Posterior vena cava (tissue), 2 donors: ENCODE measurements at places on chromosomes 7 and 10. TPM values are rescaled to one million over a fixed set of nuclear protein-coding genes. Genes with fewer than 3 reads are reported as not detected.

DNA sequence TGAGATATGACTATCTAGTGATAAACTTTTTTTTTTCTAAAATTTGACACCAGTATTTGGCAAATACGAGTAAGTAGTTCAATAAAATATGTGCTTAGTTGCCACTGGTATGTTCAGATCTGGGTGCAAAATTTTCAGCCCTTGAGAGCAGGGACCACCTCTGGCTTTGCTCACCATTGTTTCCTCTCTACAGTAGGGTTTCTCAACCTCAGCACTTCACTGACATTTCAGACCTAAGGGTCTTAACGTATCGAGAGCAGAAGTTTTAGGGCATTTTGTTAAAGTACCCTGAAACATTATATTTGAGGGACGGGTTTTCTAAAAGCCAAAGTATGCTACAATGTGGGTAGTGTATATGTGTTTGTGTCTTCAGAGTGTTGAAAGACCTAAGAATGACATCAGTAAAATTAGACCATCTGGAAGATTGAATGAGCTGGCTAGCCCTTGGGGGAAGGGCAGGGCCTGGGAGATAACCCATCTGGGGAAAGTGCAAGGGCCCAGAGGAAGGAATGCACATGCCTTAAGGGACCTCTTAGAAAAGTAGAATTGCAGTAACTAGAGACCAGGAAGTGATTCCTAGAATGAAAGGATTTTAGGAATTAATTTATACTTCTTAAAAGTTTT is 11.8 kb downstream of the BZW2 start:
- DNase-seq, result no peak

DNA sequence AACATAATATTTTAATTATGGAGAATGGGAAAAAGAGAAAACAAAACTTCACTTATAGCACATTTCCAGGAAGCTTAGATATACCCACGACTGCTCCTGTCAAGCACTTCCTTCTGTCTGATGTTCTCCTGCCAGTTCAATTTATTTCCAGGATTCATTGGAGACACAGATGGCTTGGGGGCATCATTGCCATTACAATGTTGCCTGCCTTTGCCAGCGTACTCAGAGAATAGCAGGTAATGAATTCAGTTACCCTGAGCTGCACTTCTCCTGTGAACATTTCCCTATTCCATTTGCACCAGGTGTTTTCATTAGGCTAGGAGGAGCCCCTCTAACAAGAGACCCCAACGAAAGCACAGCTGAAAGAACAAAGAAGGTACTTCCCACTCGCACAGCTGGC is 33.7 kb downstream of the INSIG1 start:
- DNase-seq, result no peak

BET1 gene
- 19.2 TPM for total RNA-seq

DNA sequence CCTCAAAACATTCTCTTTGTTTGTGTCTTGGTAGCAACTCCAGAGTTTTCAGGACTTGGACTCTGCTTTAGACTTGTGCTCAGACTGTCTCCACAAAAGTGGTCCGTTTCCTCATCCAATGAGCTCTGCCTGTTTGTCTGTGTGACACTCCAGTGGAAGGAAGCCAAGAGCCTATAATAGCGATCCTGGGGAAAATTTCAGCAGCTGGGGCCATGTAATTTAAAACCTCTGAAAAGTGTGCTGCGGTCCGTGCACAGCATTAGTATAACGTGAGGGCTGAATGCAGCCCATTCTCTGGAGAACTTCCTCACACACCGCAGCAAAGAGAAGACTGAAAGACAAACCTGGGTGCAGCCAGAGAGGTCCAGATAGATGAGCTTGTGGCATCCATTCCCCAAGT is at the start of gene LRRC17:
Gene LRRC17 (plus strand): TSS at position 259 of the 400 bp plus-strand sequence. CDS start 20,914 bp downstream, outside the sequence.
- DNase-seq, result no peak

DNA sequence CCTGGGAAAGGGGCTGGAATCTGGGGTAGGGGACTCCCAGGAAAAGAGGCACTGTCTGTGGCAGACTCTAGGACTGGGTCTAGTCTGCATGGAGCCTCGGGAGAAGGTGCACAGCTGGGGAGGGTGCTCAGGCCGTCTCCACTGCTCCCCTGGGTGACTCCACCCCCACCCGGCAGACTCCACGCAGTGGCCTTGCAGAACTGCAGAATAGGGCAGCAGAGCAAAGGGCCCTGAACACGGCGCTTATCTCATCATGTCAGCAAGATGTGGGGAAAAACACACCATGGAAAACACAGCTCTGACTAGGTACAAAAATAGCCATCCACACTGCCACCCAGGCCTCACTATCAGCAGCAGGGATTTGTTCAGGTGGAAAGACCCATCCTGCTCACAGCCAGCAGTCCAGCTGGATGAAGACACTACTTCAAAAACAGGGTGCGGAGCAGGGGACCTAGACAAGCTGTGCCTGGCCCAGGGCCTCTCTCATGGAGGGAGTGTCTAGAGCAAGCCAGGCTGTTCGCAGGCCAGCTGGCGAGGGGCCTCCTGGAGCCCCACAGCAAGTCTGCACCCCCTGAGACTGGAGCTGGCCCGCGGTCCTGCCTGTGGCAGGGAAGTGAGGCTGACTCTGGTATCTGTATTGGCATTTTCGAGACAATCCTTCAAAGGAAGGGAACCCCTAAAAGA is 11.7 kb downstream of the MAT1A start:
- DNase-seq, result no peak

PLXDC2 gene
- total RNA-seq, result 101 TPM

- DNase-seq, result no peak
Measured at GRCh38 chr7:54811846-54812254, 52.8 kb upstream of the SEC61G start.

- DNase-seq, result peak; percentile 91
Measured at GRCh38 chr7:24741679-24742505, 15.4 kb downstream of the GSDME start.

KIF11 gene
- total RNA-seq, result 1.1 TPM

DNA sequence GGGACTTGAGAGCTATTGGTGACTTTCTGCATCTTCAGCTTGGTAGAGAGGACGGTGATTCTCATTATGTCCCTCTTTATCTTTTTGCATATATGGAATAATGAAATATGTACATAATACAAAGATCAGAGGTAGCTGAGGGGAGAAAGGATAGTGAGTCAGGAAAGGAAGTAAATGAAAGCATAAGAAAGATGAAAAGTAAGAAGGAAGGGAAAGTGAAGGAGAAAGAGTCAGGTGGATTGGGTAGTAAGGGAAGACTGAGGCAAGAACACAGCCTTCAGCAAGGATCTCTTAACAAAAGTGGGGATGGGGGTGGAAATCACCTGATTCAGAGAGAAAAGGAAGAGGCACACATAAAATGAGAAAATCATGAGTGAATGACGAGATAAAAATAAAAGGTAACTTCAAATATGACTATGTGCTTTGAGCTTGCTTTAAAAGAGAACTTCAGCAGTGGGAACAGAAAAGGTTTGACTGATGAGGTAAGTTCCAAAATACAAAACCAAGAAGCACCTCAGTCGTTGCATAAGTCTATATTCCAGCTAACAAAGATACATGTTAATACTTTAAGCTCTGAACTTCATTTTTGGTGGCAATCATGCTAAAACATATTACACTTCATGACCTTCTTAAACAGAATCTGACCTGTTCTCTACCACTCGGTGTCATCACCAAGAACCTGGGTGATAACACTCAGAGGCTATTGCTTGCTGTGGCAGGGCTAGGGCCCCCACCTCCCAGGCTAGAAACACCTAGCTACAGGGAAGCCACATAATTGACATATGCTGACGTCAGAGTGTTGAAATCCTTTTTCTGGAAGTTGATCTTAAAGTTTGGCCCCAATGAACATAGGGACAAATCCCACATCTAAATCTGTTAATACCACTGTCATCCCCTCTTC is 32.9 kb downstream of the NRCAM start:
- DNase-seq, result no peak

DNA sequence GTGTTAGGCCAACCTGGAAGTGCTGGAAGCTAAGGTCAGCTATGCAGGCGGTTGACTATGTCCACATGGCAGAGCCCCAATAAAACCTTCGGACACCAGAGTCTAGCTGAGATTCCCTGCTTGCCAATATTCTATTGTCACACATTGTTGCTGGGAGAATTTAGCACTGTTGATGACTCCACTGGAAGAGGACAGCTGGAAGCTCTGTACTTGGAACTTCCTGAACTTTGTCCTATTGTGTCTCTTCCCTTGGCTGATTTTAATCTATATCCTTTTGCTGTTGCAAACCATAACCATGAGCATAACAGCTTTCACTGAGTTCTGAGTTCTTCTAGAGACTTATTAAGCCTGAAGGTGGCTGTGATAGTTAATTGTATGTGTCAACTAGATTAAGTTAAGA is 12.0 kb downstream of the XRCC2 start:
- no peak for DNase-seq

DNA sequence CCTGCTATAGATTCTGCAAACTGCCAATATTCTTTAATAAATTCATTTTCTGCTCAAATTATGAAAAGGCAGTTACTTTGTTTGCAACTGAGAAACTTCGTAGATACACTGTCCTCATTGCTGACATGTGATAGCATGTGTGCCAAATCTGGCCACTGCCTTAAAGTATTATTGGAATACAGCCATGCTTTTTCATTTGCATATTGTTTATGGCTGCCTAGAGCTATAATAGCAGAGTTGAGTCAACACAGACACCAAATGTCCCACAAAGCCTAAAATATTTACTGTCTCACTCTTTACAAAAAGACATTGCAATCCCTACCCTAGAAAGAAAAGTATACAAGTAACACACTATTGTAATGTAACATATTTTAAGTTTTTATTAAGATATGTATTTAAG is 647.4 kb downstream of the XPNPEP1 start:
- DNase-seq, result no peak

DNA sequence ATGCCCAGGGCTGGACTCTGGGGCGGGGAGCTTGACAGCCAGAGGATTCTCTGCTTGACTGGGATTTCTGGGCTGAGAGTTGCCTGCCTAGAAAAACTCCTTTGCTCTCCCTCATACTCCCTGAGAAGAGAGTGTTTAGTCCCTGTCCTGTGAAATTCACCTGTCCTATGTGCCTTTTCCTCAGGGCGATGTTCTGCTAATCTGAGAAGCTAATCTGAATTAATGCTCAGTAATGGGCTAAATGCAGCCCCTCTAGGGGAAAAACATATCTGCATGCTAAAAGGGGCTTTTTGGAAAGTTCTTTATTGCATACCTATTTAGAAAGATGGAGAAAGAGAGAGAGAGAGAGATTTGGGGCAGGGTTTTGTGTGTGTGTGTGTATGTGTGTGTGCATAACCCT is 454.4 kb downstream of the GATA3 start:
- no peak for DNase-seq

COL13A1 gene
- 1.3 TPM for total RNA-seq

EBLN1 gene
- not detected for total RNA-seq

TMEM178B gene
- 1.00 TPM for total RNA-seq

NODAL gene
- total RNA-seq, result not detected

DNA sequence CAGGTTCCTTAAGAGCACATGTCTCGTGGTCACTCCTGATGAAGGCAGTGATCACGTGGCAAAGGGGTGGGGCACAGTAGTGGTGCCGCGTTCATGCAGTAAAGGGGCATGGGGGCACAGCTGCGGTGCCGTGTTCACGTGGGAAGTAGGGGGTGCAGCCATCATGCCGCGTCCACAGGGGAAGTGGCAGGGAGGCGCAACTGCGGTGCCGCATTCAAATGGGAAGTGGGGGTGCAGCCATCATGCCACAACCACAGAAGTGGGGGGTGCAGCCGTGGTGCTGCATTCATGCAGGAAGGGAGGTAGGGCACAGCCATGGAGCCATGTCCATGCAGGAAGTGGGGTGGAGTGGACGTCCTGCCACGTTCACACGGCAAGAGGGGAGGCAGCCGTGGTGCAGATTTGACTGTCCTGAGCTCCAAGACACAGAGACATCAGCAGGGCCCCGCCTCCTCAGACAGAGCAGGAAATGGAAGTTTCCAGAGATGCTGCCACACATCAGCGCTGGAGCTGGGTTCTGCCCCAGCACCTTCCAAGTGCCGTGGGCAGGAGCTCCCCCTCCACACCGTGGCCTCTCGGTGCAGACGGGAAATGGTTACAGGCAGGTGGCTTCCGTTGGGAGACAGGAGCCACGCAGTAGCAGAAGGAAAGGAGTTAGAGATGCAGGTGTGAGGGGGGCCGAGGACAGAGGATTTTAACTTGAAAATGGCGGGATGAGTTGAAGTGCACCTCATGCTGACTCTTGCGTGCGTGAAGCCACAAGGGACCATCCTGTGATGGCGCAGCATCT is 95.0 kb upstream of the DDC start:
- peak; percentile 86 for DNase-seq

GRCh38 chr7:106623853-106624252 is 37.1 kb downstream of the CCDC71L start:
- no peak for DNase-seq

- no peak for DNase-seq
Measured at GRCh38 chr10:110845756-110846620, 25.7 kb upstream of the PDCD4 start.

DNA sequence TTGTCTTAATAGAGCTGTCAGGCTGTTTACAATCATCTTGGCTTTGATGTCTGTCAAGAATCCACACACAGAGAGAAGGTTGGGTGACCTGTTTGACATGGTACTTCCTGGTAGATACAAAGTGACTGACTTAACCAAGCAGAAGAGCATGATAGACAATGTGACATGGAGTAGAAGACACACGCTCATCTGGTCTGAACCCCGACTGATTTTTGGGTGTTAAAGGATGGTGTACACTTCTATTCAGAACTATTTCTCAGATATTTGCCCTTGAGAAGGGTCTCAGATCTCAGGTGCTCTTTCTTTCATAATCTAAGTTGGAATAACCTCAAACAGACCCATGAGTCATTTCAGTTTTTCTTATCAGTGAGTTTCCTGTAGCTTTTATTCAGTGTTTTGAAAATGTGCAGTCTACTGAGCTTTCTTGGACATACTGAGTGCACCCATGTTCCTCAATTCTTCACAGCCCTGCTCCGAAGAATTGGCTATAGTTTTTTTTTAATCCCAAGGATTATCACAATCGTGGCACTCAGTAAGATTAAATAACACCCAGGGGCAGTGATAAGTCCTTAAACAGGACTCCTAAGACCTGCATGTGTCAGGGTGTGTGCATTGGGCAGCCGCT is 46.4 kb upstream of the NXPH1 start:
- DNase-seq, result no peak
